ENCODE measurements at places on chromosomes 1 and 21.

- no peak for DNase-seq
Observed at GRCh38 chr1:80769208-80769750, 1031.5 kb upstream of the ADGRL2 start.

DNA sequence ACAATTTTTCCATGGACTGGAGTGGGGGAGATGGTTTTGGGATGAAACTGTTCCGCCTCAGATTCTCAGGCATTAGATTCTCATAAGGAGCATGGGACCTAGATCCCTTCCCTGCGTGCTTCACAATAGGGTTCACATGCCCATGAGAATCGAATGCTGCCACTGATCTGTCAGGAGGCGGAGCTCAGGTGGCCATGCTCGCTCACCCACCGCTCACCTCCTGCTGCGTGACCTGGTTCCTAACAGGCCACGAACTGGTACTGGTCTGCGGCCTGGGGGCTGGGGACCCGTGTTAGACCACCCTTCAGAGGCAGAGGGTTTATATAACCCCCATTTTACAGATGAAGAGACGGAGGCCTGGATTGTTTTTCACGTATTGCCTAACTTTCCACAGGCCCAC is 16.3 kb upstream of the SRSF4 start:
- no peak for DNase-seq

- no peak for DNase-seq
Observed at GRCh38 chr1:184485751-184486723, 99.2 kb downstream of the C1orf21 start.

- DNase-seq: no peak
Observed at GRCh38 chr1:179153217-179153616, 71.3 kb downstream of the TOR3A start.

- DNase-seq: no peak
Observed at GRCh38 chr1:220438741-220439140, 89.2 kb upstream of the MARK1 start.

- DNase-seq: no peak
Observed at GRCh38 chr1:67308136-67308535, 463 bp downstream of the IL12RB2 start.

GRCh38 chr1:40754201-40754600 is 29.4 kb upstream of the KCNQ4 start:
- no peak for DNase-seq

DNA sequence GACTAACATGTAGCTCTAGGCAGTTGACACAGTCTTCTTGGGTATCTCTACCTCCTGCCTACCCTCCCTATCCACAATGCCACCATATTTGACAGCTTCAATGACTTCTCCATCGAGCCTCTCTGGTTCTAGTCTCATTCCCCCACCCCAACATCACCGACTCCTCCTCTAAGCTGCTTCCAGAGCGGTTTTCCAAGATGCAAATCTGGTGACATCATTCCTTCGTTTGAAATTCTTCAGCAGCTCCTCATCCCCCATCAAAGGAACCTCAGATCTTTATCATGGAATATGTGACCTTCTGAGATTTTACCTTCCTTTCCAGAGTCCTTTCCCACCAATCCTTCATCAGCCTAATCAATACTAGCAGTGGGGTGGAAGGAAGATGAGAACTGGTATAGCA is 352.4 kb upstream of the RUNX1 start:
- DNase-seq: no peak

DNA sequence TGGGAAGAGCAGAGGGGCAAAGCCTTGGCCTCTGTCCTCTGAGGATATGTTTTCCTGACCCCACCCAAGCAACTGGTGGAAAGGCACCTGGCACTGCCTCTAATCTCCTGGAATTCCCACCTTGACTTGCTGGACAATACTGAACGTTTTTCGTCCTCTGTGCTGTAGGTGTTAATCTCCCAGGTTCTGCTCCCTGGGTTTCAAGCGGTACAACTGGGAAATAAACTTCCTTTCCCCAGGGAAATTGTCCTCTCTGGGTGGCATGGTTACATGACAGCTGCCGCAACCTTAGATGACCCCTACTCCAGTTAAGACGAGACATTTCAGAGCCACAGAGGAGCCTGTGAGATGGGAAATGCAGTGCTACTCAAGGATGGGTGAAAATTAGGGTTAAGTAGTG is 57.3 kb upstream of the BCAR3 start:
- no peak for DNase-seq

GRCh38 chr1:246564839-246565750 is 966 bp downstream of the TFB2M start:
- no peak for DNase-seq

- no peak for DNase-seq
Observed at GRCh38 chr21:15207635-15208370, 143.0 kb upstream of the NRIP1 start.

DNA sequence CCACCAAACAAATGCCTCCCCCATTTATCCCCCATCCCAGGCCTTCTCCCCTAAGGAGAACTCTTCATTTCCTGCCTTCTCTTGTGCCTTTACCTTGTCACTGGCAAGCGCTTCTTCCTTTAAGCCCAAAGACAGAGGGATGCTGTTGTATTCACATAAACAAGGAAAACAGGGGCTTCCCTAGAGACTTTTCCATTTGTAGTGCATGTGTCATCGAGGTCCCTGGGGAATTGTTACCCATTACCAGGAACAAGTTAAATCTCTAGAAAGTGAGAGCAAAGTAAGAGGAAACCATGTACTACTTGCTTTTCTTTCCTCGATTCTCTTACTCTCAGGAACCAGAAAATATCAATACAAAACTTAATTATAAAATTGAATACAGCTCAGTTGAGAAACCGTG is 114.4 kb upstream of the DPT start:
- DNase-seq: peak; percentile 15

DNA sequence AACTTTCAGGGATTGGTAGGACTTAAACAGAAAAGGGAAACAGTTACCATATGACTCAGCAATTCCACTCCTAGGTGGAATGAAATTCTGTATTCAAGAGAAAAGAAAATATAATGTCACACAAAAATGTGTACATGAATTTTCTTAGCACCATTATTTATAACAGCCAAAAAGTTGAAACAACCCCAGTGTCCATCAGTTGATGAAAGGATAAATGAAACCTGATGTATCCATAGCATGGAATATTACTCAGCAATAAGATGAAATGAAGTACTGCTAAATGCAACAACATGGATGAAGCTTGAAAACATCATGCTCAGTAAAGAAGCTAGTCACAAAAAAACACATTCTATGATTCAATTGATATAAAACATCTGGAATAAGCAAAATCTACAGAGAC is 15.5 kb downstream of the EEIG2 start:
- peak; percentile 36 for DNase-seq

DNA sequence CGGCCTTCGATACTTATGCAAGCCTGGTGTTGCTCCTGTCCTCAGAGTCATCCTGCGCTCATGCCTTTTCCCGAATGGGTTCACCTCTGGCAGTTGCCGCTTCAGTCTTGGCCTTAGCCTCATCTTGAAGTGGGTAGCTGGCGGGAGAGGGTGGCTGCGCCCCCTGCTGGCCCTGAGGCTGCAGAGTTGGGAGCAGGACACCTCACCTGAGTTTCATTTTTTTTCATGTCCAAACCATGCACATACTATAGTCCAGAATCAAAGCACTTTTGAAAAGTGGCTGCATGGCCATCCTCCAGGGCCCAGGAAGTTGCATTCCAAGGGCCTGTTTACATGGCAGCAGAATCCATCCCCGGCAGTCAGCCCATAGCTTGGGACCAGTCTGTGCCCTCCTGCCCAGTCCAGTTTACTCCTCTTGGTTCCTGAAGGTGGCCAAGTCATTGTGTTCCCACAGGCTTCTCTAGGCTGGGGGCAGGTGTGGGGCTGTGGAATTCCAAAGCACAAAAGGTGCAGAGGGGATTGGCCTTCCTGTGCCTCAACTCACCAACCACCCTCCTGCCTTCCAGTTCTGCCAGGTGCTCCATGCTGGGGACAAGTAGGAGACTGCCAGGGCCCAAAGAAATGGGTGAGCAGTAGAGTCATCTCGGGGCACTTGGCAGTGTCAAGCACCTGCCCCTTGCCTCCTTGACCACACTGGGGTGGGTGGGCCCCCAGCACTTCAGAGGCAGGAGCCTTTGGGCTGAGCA is 44.0 kb downstream of the YARS1 start:
- peak; percentile 84 for DNase-seq

DNA sequence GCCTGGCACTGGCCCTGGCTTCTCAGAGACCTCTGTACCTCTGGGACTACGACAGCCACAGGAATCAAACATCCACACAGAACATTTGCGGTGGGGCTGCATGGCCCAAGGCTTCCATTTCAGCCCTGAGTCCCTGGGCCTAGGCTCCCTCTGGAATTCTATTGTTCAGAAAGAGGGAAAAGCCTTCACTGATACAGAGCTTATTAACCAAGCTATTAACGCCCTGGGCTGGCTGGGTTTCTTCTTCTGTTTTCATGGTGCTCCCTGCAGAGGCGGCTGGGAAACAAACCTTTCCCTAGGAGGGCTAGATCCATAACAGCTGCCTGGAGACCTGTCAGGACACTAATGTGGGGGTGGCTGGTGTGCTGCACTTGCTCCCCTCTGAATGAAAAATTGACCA is 88.2 kb downstream of the KAZN start:
- no peak for DNase-seq

GRCh38 chr21:31850886-31851285 is 21.9 kb upstream of the HUNK start:
- DNase-seq: no peak

- DNase-seq: no peak
Observed at GRCh38 chr1:55143684-55144083, 71.5 kb downstream of the USP24 start.

DNA sequence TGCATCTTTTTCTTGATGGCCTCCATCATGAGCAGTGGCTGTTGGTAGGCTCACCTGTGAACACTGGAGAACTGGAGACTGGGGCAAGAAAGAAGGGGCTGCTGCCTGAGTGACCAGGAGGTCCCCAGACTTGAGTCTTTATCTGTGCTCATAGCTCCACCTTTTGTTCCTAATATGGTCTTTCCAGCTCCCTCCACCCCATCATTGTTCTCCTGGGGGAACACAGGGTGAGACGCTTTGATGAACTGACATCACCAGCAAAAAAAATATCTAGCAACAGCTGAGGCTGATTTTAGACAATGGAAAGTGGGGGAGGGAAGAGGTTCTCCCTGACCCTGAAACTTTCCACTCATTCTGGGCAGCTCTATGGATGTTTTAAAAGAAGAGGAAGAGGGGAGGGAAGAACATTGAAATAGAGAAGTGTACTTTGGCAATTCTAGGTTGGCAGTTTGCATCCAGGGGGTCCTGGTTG is at the start of gene TPM3:
Gene TPM3 (minus strand): TSS at position 111 of the 472 bp plus-strand sequence. CDS start 82 bp downstream, at position 29.
- peak; percentile 83 for DNase-seq

DNA sequence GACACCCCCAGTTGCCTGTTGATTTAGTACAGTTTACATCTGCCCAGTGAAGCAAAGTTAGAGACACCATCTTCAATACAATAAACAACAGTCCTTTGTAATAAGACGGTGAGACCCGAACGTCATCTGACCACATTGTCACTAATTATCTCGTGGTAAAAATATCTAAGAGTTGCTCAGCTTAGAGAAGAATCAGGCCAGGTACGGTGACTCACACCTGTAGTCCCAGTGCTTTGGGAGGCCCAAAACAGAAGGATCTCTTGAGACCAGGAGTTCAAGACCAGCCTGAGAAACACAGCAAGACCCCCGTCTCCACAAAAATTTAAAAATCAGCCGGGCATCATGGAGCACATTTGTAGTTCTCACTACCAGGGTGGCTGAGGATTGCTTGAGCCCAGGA is 53.5 kb downstream of the CD34 start:
- no peak for DNase-seq

GRCh38 chr1:33327587-33328325 is 6.9 kb upstream of the A3GALT2 start:
- DNase-seq: peak; percentile 95

DNA sequence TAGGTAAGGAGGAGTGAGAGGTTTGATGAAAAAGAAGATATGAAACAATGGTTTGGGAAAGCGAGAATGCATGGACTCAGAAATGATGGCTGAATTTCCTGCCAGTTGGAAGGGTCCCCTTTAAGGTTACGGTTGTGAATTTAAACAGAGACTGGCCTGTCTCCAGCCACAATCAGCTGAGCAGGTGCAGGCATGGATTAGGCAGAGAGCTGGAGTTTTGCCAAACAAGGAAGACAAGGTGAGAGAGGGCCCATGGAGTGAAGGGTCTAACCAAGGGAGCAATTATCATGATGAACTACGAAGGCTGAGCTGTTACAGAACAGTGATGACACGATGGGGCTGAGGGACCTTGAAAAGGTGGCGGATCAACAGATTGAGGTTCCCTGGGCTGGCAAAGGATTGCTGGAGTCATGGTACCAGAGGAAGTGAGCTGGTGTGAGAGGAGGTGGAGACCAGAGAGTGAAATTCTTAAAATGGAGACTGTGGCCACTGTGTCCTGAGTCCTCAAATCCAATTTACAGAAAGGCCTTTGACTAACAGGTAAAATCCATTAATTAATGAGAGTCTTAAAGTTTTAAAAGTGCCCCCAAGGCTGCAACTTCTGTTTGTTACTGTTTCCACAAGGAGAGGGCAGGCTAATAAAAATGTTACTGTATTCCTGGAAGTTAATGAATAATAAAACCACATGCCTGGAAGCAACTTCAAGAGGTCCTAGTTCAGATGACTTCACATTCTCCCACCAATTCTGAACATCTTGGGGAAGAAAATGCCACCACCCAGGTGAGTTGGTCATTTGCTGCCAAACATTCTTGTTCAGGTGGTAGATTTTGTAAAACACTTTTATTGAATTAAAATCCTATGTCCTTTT is 41.5 kb downstream of the LHX9 start:
- no peak for DNase-seq

GRCh38 chr1:3828391-3828790 is 28.6 kb downstream of the CEP104 start:
- DNase-seq: no peak

- DNase-seq: no peak
Observed at GRCh38 chr1:227125929-227126545, 185.9 kb downstream of the COQ8A start.

- no peak for DNase-seq
Observed at GRCh38 chr1:174884038-174884437, 115.7 kb upstream of the CACYBP start.

GRCh38 chr21:38282921-38283320 is 26.1 kb downstream of the KCNJ15 start:
- peak; percentile 75 for DNase-seq

- peak; percentile 20 for DNase-seq
Observed at GRCh38 chr1:93708734-93709481, 27.3 kb upstream of the BCAR3 start.

DNA sequence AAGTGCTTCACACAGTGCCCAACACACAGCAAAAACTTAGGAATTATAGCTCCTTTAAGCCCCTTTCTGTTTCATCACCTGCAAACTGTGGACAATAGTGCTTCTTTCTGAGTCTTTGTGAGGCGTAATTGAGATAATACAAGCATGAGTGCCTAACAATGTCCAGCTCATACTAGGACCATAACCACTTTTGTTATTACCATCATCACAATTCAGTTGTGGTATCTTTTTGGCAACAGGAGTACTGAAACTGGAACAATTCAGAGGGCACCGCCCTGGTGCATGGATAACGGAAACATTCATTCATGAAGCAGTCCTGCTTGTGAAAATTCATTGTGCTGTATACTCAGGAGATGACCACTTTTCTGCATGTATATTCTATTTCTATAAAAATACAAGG is 18.2 kb downstream of the DNAJC11 start:
- no peak for DNase-seq

All from cardiac fibroblast (primary cell).